T-helper 2 cell treated with Interferon-gamma antibody and Interleukin-4, amounts not matched to agents 5 μg/mL and 100 μg/mL, for 36 hours (primary cell): ENCODE measurements at places on chromosomes 16 and 17.

DNA sequence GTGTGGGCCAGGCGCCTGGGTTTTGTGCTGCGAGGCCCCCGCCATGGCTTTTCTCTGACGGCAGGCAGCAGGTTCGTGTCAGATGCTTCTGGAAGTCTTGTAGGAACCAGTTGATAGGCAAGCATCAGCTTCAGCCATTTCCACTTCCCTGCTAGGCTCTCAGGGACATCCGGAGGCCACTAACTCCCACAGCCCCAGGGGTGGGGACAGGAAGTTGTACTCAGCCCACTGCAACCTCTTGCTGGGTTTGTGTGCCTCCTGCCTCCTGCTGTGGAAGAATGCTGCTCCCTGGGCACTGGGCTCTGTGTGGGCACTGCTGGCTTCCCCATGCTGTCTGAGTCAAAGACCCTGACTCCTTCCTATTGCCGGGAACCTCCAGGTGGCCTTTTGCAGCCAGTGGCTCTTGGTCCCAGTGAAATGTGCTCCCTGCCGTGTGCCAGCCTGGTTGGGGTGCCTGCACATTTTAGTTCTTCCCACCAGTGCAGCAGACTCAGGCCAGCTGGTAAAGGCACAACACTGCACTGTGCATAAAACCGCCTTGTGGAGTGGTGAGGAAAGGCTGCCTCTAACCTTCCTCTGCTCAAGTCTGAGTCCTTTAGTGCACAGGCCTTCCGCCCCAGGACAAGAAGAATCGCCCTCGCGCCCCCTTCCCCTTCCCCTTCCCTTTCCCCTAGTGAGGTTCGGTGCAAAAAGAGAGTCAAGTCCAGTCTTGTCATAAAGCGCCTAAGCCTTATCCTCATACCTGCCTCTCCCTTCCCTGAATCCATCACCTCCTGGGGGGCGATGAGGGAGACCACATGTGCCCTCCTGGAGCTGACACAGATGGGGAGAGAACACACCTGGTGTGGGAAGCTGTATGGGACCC, 16.6 kb downstream of the LDHD start:
- H3K27me3 ChIP-seq: no peaks in the 10 kb centered on the region
- H3K4me3 ChIP-seq: peak overlapping the region; percentile 68
- H3K36me3 ChIP-seq: peaks cover 9% of the 10 kb centered on the region
- peaks cover 43% of the 10 kb centered on the region for H3K4me1 ChIP-seq

- no peaks in the 10 kb centered on the region for H3K4me1 ChIP-seq
- H3K27ac ChIP-seq: no peak overlapping the region
- peaks cover 35% of the 10 kb centered on the region for H3K36me3 ChIP-seq
These were observed 32.2 kb downstream of the TRIM37 start for GRCh38 chr17:59074494-59074893.

GRCh38 chr16:72480911-72481310, 309.0 kb upstream of the PMFBP1 start:
- DNase-seq: no peak
- peaks cover 1% of the 10 kb centered on the region for H3K36me3 ChIP-seq
- H3K27me3 ChIP-seq: no peaks in the 10 kb centered on the region
- H3K4me1 ChIP-seq: peaks cover 17% of the 10 kb centered on the region
- H3K4me3 ChIP-seq: no peak overlapping the region

- H3K27me3 ChIP-seq: no peaks in the 10 kb centered on the region
- H3K4me3 ChIP-seq: peak overlapping the region; percentile 48
- peaks cover 50% of the 10 kb centered on the region for H3K4me1 ChIP-seq
- H3K27ac ChIP-seq: peak overlapping the region; percentile 89
- H3K36me3 ChIP-seq: no peaks in the 10 kb centered on the region
- peak; percentile 49 for DNase-seq
These were observed 25.1 kb downstream of the KSR1 start for GRCh38 chr17:27481327-27481726.

DNA sequence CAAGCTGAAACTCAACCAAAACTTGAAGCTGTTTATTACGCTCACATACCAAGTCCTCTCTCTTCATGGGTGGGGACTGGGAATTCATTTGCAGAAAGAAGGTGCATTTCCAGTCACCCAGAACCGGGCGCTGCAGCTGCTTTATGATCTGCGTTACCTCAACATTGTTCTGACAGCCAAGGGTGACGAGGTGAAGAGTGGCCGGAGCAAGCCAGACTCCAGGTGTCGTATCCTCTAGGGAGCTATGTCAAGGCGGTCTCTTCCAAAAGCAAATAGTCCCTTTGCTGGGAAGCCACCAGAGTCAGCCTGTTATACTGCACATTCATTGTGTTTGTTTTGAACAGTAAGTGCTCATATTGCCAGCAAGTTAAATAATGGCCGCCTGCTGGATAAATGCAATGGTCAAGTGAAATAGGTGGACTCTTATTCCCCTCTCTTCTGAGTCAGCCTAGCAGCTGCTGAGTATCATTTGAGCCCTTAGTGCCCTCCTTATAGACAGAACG, 12.7 kb downstream of the COG1 start:
- no peak overlapping the region for H3K27ac ChIP-seq
- peaks cover 74% of the 10 kb centered on the region for H3K36me3 ChIP-seq
- H3K4me1 ChIP-seq: peaks cover 24% of the 10 kb centered on the region
- H3K27me3 ChIP-seq: no peaks in the 10 kb centered on the region
- DNase-seq: no peak
- H3K4me3 ChIP-seq: no peak overlapping the region

GRCh38 chr17:8253801-8254200, 4.7 kb downstream of the PFAS start:
- peaks cover 19% of the 10 kb centered on the region for H3K36me3 ChIP-seq
- no peaks in the 10 kb centered on the region for H3K27me3 ChIP-seq
- no peak overlapping the region for H3K4me3 ChIP-seq
- no peak for DNase-seq

DNA sequence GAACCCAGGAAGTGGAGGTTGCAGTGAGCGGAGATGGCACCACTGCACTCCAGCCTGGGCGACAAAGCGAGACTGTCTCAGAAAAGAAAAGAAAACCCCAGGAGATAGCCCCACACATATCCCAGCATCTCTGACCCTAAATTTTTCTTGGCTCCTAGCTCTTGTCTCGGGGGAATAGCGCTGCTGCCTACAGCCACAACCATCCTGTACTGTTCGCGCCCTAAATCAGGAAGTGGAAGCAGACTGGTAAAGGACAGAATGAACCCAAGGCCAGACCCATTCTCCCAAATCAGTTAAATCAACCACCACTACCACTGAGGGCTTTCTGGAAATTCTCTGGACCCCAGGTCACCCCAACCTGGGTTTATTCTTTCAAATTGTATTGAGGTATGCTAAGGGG, 1.7 kb downstream of the CTDNEP1 start:
- H3K4me1 ChIP-seq: peaks cover 30% of the 10 kb centered on the region
- H3K27ac ChIP-seq: peak overlapping the region; percentile 92
- H3K27me3 ChIP-seq: no peaks in the 10 kb centered on the region
- no peak for DNase-seq
- peak overlapping the region; percentile 96 for H3K4me3 ChIP-seq

- H3K27ac ChIP-seq: no peak overlapping the region
- H3K36me3 ChIP-seq: peaks cover 47% of the 10 kb centered on the region
- peaks cover 9% of the 10 kb centered on the region for H3K4me1 ChIP-seq
- H3K27me3 ChIP-seq: no peaks in the 10 kb centered on the region
- no peak for DNase-seq
- H3K4me3 ChIP-seq: no peak overlapping the region
These were observed 11.7 kb upstream of the SPATA32 start for GRCh38 chr17:45273551-45273957.

DNA sequence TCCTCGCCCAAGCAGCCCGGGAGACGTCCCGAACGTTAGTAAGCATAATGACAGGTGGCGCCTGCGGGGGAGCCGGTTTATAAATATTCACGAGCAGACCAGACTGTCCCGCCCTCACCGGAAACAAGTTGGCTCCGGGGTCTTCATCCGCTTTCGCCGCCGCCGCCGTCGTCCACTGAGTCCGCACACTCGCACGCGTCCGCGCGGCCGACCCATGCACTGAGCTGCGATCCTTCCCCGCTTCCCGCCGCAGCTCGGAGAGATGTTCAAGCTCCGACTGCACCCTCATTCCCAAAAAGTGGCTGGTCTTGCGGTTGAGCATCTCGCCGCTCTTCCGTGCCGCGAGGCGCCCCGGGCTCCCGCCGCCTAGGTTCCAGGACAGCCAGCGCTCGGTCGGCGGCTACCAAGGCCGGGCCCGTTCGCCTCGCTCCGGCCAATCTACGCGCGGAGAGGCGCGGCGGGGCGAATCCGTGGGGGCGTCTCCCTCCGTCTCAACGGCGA, 385 bp downstream of the CFAP119 start:
- peak; percentile 37 for DNase-seq
- H3K36me3 ChIP-seq: peaks cover 25% of the 10 kb centered on the region
- H3K27me3 ChIP-seq: no peaks in the 10 kb centered on the region
- H3K4me1 ChIP-seq: peaks cover 13% of the 10 kb centered on the region
- peak overlapping the region; percentile 94 for H3K4me3 ChIP-seq

DNA sequence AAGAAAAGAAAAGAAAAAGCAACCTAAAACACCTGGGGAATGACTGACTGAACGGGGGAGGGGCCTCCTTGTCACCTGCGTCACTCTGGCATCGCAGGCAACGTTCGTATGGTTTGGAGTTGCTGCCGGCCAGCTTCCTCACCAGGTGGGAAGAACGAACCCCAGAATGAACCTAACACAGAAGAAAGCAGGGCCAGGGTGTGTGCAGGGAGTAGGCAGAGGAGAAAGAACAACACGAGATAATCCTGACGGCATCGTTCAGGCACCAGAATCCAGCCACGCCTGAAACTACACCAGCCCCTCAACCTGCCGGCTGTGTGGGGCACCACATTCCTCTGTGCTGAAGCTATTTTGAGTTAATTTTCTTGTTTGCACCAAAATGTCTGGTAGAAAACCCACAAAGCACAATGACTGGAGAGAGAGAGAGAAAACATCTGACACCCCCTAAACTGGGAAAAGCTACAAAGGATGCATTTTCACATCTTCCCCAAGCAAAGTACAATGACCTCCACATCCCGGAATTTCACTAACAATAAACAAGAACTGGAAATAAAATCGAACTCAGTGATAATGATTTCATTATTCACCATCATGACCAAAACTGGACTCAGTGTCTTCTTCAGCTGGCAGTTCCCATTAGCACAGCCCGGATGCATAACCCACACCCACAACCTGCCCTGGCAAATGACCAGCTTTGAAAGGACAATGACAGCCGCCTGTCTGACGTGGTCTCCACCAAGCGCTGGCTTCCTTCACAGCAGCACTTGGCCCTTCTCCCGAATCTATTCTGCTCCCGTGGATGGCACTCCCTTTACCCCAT, 23.6 kb downstream of the RAB40B start:
- H3K4me3 ChIP-seq: no peak overlapping the region
- H3K4me1 ChIP-seq: peaks cover 2% of the 10 kb centered on the region
- no peaks in the 10 kb centered on the region for H3K27me3 ChIP-seq
- H3K36me3 ChIP-seq: no peaks in the 10 kb centered on the region

DNA sequence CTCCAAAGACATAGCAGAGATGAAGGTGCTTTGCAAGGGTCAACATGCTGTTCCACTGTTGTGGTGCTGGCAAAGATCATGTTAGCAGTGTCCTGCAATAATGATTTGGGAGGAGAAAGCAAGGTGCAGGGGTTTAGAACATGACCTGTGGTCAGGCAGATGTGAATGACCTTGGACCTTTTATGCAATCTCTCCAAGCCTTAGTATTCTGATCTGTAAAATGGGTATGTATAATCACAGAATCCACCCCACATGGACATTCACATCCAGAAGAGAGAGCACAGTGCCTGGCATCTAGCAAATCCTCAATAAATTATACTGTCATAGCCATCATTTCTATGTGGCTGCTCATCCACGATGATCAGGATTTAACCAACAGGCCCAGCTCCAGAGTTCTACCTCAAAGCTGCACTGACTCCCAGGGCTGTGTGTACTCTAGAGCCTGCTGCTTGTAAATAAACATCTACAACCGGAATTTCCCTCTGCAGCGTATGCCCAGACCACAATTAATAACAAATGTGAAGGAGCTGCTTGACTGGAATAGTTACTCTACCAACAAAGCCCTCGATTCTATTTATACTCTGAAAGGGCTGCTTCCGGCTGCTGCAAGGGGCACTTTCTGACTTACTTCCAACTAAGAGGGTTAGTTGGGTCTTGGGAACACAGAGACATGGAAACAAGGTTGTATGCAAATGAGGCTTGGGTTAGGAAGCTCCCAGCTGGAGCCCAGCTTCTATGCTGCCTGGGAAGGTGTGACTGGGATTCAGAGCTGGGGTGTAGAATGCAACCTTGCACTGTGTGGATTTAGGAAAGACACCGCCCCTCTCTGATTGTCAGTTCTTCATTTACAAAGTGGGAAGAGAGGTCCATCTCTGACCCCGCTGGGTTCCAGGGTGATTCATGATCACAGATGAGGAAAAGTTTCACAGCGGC, 265.2 kb downstream of the XYLT1 start:
- DNase-seq: no peak
- no peak overlapping the region for H3K27ac ChIP-seq
- H3K4me1 ChIP-seq: no peaks in the 10 kb centered on the region

GRCh38 chr16:83908798-83909197, 9.9 kb downstream of the MLYCD start:
- no peak overlapping the region for H3K27ac ChIP-seq
- H3K4me3 ChIP-seq: no peak overlapping the region
- no peak for DNase-seq
- H3K27me3 ChIP-seq: no peaks in the 10 kb centered on the region
- H3K36me3 ChIP-seq: peaks cover 19% of the 10 kb centered on the region
- no peaks in the 10 kb centered on the region for H3K4me1 ChIP-seq

DNA sequence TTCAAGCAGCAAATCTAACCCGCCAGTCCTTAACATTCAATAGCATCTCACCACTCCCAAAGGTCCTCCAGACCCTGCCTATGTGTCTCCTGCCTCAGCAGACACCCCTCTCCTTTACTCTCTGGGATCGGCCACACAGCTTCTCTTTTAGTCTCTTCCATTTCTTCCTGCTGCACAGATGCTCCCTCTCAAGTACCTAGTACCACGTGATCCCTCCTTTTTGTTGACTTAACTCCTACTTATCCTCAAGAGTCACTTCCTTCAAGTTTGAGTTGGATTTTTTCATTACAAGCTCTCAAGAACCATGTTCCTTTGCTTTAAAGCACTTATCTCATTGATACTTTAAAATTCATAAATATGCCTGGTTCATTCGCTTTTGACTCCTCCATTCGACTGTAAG, 24.9 kb downstream of the AMFR start:
- no peak overlapping the region for H3K27ac ChIP-seq
- no peaks in the 10 kb centered on the region for H3K4me1 ChIP-seq
- DNase-seq: no peak
- H3K4me3 ChIP-seq: no peak overlapping the region

- H3K27ac ChIP-seq: no peak overlapping the region
- H3K4me3 ChIP-seq: no peak overlapping the region
- H3K4me1 ChIP-seq: peaks cover 11% of the 10 kb centered on the region
- H3K27me3 ChIP-seq: no peaks in the 10 kb centered on the region
These were observed 281.3 kb upstream of the TNRC6C start for GRCh38 chr17:77677211-77677610.

- DNase-seq: no peak
- peaks cover 7% of the 10 kb centered on the region for H3K36me3 ChIP-seq
These were observed 6.0 kb downstream of the ST3GAL2 start for GRCh38 chr16:70432723-70433457.

DNA sequence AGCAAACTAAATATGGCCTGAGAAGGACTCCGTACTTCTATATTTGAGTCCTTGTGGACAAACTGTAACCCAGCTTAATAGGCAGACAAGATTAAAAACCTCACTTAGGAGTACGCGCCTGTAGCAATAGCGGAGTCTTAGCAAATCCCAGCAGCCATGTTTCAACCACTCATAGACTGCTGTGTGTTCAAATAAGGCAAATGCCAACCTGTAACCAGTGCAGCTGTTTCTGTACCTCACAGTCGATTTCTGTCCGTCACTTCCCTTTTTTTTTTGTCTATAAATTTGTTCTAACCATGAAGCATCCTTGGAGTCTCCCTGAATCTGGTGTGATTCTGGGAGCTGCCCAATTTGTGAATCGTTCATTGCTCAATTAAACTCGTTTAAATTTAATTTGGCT, 30.2 kb downstream of the TANC2 start:
- no peak overlapping the region for H3K27ac ChIP-seq
- H3K36me3 ChIP-seq: no peaks in the 10 kb centered on the region
- no peak for DNase-seq
- H3K4me3 ChIP-seq: no peak overlapping the region
